ENCODE measurements at places on chromosomes 2 and 18.

GRCh38 chr2:102508863-102509262, 35.8 kb downstream of the SLC9A4 start:
- no peak for DNase-seq

DNA sequence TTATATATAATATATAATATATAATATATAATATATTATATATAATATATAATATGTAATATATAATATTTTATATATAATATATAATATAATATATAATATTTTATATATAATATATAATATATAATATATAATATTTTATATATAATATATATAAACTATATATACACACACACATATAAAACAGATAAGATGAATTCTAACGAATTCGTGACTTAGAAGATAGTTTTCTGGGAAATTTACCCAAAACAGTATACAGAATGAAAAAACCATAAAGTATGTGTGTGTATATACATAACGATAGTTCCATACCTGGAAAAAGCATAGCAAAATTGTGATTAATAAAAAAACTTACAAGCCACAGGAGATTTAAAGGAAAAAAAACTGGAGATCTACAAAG, 80.6 kb downstream of the THADA start:
- DNase-seq = no peak

DNA sequence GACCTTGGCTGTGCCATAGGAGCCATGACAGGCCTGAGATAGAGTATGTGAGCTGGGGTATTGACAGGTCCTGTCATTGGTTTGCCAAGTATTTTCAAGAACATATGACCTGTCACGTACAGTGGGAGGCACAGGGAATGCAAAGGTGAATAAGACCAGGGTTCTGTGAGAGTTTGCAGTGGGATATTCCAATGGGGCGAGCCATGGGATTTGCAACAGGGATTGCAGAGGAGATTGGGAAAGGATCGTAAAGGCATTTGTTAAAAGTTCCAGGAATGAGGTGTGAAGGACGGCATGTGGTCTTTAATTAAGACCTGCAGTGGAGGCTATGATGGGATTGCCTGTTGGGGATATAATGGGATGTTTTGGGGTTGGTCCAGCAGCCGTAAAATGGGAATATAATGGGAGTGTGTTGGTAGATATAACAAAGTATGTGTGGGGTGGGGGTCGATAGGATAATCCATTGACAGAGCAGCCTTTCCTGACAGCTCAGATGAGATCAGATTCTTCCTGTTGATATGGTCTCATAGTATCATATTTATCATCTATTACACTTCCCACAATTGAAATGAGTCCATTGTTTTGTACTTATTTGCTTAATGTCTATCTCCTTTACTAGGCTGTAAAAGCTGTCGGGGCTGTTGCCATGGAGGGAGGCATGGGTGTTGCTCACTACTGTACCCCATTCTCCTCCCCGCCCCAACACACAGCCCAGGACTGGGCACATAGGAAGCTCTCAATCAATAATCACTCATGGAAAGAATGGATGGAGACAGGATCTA, 38.1 kb downstream of the PKDCC start:
- DNase-seq = no peak

DNA sequence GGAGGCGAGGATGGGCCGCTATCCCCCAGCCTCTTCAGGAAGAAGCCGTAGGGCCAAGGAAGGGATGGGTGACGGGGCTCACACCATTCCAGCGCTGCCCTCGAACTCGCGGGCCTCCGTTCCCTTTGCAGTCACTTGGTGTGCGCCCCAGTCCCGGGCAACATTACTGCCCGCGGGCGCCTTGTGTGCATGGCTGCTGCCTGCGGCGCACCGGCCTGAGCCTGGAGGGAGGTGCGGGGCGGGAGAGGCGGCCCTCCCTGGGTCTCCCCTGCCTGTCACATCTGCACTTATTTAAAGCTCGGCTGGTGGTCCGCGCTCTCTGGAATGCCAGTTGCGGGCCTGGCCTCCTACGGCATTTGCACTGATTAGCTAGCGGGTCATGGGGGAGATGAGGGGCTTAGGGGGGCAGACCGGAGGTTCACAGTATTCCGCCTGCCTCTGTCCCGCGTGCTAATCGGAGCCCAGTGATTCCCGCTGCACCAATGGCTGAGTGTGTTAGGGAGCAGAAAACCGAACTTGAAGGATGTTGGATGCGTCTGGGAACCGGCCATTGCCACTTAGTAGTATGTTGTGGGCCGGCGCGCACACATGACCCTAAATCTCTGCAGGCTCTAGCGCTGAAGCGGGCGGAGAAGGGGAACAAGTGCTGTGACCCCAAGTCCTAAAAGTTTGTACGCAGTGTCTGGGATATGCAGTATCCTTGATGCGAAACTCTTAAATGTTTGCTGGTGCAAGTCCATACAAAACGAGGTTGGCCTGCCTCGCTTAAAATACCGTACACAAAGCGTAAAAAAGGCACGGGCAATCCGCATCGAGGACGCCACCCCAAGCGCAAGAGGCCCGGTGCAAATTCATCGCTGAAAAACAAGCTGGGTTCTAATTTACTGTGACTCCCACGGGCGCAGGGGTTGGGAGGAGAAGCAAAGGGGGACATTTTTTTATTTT, 161.2 kb upstream of the SIX2 start:
- DNase-seq = no peak

GRCh38 chr2:224986477-224986876, 55.8 kb downstream of the DOCK10 start:
- DNase-seq = no peak

Measured in foreskin melanocyte (primary cell).